GM12864 (cell line): ENCODE measurements at places on chromosomes 3 and 15.

DNA sequence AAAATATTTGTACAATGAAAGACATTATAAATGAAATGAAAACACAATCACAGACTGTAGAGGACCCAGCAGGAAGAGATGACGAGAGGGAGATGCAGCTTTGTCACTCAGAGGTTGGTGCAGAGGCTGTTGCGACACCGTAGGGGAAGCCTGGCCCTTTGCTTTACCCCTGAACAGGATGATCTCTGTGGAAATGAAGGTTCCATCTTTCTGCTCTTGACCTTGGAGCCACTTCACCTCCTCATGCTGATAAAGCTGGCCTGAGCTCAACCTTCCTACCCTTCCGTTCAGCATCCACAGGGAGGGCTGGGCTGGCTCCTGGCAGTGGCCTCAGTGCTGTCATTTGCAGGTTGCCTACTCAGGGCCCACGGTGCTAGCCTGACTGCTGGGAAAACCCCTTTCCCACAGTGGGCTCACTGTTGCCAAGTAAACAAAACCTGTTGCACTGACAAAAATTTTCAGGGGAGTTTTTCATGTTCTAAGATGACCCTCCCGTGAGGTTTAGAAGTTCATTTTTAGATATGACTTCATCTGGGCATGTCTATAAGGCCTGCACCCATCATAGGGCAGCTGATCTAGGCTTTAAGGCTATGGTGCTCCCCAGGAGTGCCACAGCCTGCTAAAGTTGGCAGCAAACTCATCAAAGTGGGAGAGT is 3.0 kb upstream of the CD80 start:
- DNase-seq: peak; percentile 84

DNA sequence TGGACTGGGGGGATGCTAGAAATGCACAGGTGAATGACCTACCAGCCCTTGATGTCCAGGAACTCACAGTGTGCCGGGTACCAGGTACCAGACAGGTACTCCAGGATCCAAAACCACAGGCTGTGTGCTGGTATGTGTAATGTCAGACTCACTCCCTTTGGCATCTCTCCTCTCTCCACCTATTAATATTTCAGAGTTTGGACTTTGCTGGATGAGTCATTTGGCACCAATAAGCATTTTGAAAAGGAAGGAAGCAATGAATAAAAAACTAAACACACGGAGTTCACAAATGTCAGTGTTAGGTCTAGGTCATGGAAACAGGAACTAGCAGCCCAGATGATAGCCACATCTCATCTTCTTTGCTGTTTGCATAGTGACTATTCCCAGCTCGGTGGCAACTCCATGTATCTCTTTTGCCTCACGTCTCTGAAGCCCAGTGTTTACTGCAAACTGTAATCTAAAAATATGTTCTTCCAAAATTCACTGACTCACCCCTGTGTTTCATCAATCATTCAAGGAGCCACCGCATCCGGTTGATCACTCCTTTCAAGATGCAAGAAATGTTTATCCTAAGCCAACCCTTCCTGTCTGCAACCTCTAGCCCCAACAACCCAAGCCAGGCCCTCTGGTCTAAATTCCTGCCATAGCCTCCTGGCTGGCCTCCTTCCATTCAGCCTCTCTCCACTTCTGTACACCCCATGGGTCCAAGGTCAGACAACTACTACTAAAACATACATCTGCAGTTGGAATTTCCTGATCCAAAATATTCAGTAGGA is 8.4 kb downstream of the ITGB5 start:
- DNase-seq: no peak

- DNase-seq: peak; percentile 47
Observed at GRCh38 chr3:40713795-40714194, 189.0 kb downstream of the ZNF621 start.

GRCh38 chr15:88985547-88986393 is 72.6 kb upstream of the MFGE8 start:
- no peak for DNase-seq

GRCh38 chr3:132550579-132551305 is 46.3 kb upstream of the ACKR4 start:
- DNase-seq: no peak

GRCh38 chr15:25736461-25736860 is 126.7 kb downstream of the ATP10A start:
- DNase-seq: no peak

DNA sequence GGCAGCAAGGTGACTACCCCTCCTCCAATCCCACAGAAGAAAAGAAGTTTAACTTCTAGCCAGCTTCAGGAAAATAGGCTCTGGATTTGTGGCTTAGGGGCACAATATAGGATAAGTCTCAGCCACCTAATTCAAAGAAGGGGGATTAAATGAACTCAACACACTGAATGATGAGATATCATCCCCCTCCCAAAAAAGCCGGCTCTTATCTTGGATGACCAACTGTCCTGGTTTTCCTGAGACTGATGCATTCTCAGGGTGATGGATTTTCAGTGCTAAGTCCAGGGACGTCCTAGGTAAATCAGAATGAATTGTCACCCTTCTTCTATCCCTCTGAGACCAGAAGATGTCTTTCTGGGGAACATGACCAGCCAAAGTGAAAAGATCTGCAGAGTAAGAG is 487.0 kb upstream of the PROK2 start:
- no peak for DNase-seq

- no peak for DNase-seq
Observed at GRCh38 chr3:14933820-14934425, 13.5 kb upstream of the NR2C2 start.

- DNase-seq: no peak
Observed at GRCh38 chr15:57667171-57667849, 39.2 kb upstream of the POLR2M start.

DNA sequence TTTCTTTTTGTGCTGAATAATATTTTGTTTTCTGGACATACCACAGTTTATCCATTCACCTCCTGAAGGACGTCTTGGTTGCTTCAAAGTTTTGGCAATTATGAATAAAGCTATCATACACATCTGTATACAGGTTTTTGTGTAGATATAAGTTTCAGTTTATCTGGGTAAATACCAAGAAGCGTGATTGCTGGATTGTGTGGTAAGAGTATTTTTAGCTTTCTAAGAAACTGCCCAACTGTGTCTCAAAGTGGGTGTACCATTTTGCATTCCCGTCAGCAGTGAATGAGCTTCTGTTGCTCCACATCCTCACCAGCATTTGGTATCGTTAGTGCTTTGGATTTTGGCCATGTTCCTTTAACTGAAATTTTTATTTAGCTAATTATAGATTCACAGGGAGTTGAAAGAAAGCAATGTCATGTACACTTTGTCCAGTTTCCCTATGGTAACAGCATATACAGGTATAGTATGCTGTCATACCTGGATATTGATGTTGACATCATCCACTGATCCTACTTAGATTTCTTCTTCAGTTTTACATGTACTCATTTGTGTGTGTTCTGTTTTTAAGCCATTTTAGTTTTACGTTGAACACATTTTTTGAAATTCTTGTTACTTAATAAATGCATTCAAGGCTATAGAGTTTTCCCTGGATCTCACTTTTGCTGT is 11.9 kb downstream of the ARID3B start:
- DNase-seq: no peak

DNA sequence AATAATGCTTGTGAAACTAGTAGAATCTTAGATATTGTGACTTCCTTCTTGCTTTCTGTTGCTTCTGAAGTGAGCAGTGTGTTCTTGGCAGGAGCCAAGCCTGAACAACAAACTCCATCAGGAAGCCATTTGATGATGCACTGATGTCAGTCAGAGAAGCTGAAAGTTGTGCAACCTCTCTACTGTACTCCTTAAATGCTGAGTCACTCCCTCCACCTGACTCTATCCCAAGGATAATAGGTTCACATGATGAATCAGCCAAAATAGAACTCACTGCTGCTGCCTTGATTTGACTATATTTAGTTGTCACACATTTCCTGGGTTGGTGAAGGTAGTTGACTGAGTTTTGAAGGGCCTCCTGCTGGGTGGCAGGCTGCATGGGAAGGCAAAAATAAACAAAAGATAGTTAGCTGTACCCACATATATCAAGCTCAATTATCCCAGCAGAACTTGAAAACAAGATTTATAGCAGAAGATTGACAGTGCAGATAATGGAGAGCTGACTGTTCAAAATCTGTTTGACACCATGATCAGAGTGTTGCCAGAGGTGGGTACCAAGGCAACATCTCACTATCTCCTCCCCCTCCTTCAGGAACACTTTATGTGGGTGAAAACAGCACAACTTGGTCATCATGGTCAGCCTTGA is 328.4 kb upstream of the DPH6 start:
- DNase-seq: no peak

DNA sequence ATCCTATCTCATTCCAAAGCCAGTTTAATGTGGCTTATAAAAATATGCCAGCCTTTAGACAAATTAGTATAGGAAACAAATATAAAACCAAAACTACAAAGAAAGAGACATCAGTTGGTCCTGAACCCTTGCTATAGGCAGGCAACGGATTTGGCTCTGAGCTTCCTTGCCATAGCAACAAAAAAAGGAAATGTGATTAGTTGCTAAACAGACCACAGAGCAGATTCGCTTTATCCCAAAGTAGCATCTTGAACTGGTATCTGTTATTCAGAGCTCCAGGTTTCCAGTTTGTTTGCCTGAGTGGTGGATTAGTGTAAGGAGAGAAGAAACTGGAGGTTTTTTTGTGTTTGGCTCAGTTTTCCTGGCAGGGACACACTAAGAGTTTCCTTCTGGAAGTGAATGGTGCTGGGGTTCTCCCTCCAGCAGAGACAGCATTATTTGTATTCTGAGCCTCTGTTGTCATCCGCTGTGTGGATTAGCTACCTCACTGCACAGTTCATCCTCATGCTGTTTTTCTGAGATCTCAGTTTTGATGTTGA is 44.1 kb downstream of the CHST2 start:
- no peak for DNase-seq

- DNase-seq: no peak
Observed at GRCh38 chr15:64597477-64597822, 137.1 kb downstream of the ZNF609 start.

DNA sequence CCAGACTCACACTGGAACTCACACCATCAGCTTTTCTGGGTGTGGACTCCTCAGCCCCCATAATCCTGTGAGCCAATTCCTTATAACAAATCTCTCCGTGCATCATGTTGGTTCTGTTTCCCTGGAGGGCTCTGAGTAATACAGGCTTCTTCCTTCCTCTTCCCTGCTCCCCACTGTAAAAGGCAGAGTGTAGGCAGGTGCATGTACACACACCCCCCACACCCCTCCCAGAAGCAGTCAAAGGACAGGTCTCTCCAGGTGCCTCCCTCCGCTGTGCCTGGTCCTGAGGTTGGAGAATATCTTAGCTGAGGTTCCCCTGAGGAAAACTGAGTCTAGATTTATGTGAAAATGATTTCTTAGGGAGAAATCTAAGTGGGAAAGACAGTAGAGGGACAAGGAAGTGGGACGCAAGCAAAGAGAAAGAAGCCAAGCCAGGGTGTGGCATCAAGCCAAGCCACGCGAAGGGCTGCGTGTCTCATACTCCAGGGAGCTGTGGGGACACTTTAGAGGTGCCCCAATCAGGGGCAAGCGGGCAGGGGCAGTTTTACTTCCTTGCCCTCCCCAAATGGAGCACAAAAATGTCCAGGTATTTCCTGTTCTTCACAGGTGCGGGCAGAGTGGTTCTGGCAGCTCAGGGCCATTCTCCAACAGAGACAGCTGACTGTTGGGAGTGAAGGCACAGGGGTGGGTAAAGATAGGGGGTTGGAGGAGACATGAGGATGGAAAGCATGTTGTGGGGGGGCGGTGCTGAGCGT is 86.6 kb downstream of the HMG20A start:
- no peak for DNase-seq

DNA sequence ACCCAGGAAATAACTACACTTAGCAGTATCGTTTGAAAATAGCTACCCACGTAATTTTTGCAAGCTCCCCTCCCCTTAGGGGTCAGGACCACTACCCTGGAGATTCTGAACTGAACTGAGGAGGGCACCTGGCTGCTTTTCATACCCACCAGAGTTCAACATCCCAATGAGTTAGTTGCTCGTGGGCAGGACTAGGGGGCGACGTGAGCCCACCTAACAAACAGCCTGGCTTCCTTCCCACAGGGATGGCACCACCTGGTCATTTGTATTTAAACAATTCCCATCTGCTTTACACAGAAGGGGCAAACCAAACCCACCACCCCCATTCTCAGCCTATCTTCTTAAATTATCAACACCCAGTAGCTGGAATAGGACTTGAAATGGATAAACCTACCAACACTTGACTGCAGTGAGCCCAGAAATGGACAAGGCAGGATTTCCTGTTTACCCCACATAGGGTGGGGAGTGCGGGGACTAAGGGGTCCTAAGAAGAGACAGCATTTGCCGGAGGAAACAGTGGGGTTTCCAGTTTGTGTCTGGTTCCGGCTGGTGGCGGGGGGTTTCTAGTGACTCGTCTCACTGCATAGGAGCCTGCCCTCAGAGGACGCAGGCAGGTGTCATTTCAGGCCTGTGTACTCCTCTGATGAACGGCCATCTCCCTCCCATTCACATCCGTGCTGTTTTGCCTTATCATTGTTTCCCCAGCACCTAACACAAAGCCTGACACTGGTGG is 11.6 kb upstream of the VGLL4 start:
- no peak for DNase-seq

GRCh38 chr15:86328658-86329057 is 249.0 kb downstream of the AGBL1 start:
- DNase-seq: no peak

DNA sequence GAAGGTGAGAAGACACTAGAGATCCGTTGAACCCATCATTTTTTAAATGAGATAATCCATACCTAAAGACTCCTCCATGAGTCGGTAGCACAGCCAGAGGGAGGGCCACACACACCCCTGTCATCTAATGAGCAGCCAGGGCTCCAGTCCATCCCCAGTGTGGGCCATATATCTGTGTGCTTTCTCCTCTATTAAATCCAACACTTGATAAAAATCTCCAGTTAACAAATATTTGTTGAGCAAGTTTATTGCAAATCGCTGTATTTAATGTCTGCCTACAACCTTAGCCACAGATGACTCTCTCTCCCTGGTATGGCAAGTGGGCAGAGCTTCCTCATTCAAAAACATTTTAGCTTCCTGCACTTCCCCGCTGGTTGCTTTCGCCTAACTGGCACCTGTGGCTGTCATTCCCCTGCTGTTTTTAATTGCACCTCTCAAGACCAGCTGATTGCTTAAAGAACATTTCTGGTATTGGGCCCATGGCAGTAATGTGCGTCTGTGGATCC is 82.8 kb downstream of the SMAD3 start:
- no peak for DNase-seq

DNA sequence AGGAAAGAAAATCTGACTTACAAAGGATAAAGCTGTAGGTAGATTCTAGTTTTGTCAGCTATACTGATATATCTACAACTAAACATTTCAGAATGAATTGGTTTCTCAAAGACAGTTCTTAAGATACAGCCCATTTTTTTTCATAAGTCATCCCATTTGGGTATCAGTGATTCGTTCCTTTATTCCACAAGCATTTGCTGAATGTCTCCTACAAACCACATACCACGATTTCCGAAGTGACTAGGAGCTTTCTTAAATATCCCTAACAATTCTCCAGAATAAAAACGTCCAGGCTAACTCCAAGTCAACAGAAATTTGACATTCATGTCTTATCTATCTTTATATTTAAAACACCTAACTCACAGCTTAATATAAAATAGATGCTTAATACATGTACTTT is 59.8 kb downstream of the TP53BP1 start:
- no peak for DNase-seq

- DNase-seq: no peak
Observed at GRCh38 chr3:196020373-196020772, 61.5 kb downstream of the TFRC start.
